ENCODE measurements at places on chromosomes 5 and 9.

DNA sequence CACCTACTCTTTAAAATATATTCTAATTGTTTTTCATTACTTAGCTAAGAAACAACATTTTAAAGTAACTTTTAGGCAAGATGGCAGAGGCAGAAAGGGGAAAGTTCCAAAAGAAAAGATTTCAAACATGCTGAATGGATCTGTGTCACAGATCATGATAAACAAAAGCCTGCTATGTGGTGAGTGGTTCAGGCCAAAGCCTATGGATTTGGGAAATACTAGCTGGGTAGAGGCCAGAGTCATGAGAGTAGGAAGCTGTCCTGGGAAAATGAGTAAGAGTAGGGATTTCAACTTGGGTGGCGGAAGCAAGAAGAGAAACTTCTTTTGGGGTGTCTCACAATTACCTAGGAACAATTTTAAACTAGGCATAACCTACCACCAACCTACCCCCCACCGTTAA, 68.7 kb upstream of the GRHPR start:
- DNase-seq, result no peak

- no peak for DNase-seq
These were observed 161.3 kb downstream of the MACROH2A1 start for GRCh38 chr5:135237748-135238103.

- no peak for DNase-seq
These were observed 1150.8 kb upstream of the CDH6 start for GRCh38 chr5:30042677-30043076.

GRCh38 chr5:58497921-58498320, 6.7 kb downstream of the GAPT start:
- DNase-seq, result peak; percentile 93

GRCh38 chr9:107760469-107761242, 271.1 kb upstream of the KLF4 start:
- DNase-seq, result peak; percentile 34

DNA sequence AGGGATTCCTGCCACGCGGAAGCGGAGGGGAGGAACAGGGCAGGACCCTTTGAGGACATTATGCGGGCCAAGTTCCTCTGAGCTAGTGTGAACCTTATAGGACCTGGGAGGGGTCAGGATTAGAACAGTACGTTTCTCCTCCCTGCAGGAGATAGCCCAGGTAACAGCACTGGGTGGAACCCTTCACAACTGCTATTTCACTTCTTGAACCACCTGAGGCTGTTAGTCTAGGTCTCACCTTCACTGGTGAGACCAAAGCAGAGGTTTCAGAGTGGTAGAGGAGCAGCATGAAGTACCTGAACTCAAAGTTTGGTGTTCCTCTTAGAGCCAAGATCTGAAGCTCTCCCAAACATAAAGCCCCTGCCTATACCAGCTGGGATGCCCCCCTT, 832 bp downstream of the EIF4EBP3 start:
- no peak for DNase-seq

GRCh38 chr9:127589955-127590370, 22.1 kb upstream of the STXBP1 start:
- DNase-seq, result peak; percentile 74

- no peak for DNase-seq
These were observed 38.4 kb downstream of the SMC5 start for GRCh38 chr9:70297141-70297540.

GRCh38 chr5:6950250-6950649, 237.0 kb downstream of the TENT4A start:
- no peak for DNase-seq

- no peak for DNase-seq
These were observed at the start of gene GABRA1 for GRCh38 chr5:161847941-161848391. GABRA1 (plus strand) TSS chr5:161848120; CDS start chr5:161850811, 2,691 bp downstream.

- no peak for DNase-seq
These were observed 44.6 kb downstream of the WHRN start for GRCh38 chr9:114460513-114461199.

GRCh38 chr9:136137321-136138265, 18.9 kb upstream of the TMEM250 start:
- DNase-seq, result no peak

DNA sequence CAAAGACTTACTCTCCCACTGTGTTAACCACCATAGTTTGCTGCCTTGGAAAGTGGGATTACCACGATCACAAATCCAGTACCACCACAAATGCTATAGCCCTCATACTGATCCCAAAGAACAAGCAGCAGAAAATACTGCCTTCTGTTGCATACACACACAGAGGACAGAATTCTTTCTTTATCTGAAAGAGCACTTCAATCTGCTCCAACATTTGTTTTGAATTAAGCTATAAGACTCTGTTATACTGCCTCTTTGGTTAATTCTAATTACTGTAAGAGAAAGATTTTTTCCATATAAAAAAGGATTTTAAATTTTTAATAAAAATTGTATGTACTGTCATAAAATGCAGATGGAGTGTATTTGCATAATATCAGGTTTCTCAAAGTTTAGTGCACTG, 69.8 kb downstream of the YIPF5 start:
- no peak for DNase-seq

DNA sequence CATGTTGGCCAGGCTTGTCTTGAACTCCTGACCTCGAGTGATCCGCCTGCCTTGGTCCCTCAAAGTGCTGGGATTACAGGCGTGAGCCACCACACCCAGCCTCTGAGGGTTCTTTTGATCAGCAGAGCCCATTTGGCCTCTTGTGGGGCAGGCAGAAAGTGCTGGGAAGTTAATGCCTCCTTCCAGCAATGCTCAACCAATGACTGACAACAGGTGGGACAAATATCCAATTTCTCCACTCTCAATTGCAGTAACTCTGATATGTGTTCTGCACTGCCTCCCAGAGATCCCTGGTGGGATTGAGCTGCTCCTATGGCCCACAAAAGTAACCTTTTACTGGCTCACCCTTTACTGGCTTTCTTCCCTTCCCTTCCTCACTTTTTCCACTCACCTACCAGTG, 79.9 kb upstream of the APC start:
- no peak for DNase-seq

- DNase-seq, result no peak
These were observed 13.2 kb upstream of the ADRA1B start for GRCh38 chr5:159903131-159903530.

DNA sequence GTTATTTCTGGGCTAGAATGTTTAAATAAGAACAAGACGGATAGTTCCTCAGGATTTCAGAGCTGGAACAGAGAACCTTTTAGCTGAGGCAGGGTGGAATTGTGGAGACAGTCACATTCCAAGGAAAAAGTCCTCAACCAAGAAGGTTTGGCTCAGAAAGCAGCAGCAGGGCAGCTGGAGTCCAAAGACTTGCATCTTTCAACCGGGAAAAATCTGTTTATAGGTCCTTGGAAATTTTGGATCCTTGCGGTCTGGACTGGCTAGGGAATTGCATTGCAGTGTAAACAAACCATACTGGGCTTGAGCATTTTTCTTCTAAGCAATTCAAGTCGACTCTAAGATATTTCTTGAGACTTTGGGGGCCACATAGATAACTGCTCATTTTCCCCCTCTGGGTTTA, 40.8 kb upstream of the HMHB1 start:
- no peak for DNase-seq

DNA sequence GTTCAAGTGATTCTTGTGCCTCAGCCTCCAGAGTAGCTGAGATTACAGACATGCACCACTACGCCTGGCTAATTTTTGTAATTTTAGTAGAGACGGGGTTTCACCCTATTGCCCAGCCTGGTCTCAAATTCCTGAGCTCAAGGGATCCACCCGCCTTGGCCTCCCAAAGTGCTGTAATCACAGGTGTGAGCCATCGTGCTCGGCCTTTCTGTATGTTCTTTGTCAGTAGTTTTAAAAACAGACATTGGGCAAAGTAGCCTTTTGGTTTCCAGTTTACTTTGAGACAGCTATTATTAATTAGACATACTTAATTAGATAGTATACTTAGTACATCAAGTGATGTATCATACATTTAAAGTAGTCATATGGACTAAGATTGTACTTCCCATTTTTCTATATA, 45.2 kb downstream of the RBM27 start:
- no peak for DNase-seq

GRCh38 chr5:31581498-31582099, 49.5 kb downstream of the C5orf22 start:
- no peak for DNase-seq

GRCh38 chr5:58407042-58407719, 52.7 kb downstream of the PLK2 start:
- peak; percentile 62 for DNase-seq

DNA sequence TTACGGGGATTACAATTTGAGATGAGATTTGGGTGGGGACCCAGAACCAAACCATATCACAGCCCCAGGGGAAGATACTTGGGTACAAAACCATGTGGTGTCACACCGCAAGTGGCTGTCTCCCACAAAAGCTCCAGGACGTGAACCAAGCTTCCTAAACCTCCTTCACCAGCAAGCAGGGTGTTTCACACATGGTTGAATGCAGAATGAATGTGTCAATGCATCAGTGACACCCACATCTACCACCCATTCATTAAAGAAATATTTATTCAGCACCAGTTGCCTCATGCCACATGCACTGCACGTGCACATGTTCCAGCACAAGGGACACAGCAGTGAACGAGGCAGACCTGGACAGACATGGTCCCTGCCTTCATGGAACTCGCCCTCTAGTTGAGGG, 70.9 kb upstream of the SPOCK1 start:
- no peak for DNase-seq

GRCh38 chr9:137802521-137803243, 74.9 kb upstream of the CACNA1B start:
- DNase-seq, result no peak
